Aorta (tissue), 5 donors: ENCODE measurements at places on chromosomes 4 and X. TPM values are rescaled to one million over a fixed set of nuclear protein-coding genes. Genes with fewer than 3 reads are reported as not detected.

GRCh38 chr4:142523111-142523510 lies 323.0 kb downstream of the INPP4B start:
- no peak for DNase-seq

The ATP10D gene
- total RNA-seq: 55.6 TPM

GRCh38 chrX:154064637-154065435 lies 32.7 kb downstream of the MECP2 start:
- DNase-seq: no peak

- DNase-seq: no peak
Measured at GRCh38 chr4:21102667-21103066, 402.4 kb downstream of the PACRGL start.

The IL13RA2 gene
- 7.3 TPM for total RNA-seq

DNA sequence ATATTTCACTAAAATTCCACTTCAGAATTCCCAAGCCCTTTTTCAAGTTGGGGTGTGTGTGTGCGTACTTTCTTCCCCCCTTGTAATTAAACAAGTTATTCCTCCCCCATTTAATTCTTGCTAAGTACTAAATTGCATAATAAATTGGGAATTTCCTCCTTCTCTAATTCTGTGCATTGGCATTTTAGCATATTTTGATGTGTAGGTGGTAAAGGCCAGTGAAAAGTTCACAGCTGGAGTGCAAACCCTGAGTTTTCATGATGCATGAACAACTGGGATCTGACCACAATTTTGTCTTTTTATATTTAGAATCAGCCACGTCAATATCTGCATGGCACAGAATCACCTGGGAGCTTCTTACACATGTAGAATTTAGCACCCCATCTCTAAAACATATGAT lies 18.5 kb downstream of the ANXA3 start:
- DNase-seq: no peak

DNA sequence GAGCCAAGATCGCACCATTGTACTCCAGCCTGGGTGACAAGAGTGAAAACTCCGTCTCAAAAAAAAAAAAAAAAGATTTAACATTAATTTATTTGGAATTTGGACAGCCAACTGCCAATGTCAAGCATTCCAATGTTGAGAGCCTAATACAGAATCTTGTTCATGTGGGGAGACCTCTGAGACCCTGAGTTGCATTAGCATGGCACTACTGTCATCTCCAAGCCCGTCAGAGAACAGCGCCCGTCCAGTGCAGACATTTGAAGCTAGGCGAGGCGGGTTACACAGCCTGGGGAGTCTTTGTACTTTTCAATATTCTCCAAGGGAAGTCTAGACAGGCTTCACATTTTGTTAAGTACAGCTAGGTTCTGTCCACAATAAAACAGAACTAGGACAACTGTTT lies 126.7 kb downstream of the CHRNA9 start:
- no peak for DNase-seq

DNA sequence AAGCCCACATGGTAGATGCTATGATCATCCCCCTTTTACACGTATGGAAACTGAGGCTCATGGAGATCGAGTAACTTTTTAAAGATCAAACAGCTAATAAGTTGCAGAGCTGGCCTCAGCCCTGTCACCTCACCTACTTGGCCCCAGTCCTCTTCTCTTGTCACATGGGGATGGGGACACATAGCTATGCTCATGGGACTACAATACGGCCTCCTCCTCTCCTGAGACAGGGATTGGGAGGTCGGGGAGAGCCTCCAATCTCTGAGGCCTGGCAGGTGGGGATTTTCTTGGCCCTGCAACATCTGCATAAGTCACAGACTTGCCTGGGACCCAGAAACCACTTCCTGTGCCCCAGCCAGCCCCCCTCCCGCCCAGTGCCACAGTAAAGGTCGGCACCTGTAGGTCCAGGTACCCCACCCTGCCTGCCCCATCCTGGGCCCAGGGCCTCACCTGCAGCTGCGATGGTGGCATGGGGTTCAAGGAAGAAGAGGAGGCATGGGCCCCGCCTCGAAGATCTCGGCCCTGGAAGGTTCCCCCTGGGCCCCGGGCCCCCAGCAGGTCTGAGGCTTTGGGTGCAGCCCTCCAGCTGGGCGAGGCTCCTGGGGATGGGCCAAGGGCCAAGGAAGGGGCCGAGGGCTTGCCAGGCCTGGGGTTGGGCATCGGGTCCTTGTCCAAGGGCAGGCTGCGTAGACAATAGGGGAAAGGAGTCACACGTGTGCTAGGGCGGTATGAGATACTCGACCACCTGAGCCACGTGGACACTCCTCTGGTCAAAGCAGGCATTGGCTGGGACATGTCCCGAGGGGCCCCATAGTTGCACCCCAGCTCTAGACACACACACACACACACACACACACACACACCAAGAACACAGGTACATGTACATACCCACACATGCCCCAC lies 6.4 kb downstream of the FOXP3 start:
- DNase-seq: no peak

DNA sequence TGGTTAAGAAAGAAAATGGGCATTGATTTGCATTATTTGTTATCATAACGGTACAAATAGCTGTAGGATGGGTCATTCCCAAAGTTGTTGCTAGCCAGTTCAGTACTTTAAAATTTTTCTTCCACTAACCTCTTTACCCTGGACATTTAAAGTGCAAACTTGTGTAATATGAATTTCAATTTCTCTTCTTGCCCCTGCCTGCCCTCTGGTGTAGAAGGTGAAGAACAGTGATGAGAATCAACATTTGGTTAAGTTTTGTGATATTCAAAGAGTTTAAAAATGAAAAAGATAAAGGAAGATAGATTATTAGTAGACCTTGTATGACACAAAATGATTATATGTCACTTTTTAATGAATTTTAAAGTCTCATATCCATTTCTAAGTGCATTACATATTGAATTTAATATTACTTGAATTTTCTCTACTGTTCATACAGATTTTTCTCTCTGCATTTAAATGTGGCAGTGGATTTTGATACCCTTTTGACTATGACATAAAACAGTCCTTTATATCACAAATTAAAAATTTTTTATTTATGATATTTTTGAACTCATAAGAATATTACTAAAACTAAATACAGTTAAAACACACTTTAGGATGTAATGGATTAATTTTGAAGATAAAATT lies 337.7 kb downstream of the BMPR1B start:
- DNase-seq: no peak

GRCh38 chrX:24201216-24201615 lies 51.7 kb downstream of the ZFX start:
- DNase-seq: no peak

GRCh38 chr4:48967101-48967500 lies 19.0 kb upstream of the CWH43 start:
- no peak for DNase-seq

The VEGFC gene
- total RNA-seq: 25.3 TPM

The KIT gene
- 9.6 TPM for total RNA-seq

- peak; percentile 69 for DNase-seq
Measured at GRCh38 chrX:39953879-39954278, 143.9 kb downstream of the BCOR start.

- DNase-seq: no peak
Measured at GRCh38 chr4:145719752-145720624, 40.0 kb downstream of the C4orf51 start.

- DNase-seq: no peak
Measured at GRCh38 chr4:26144526-26145155, 176.2 kb upstream of the RBPJ start.

DNA sequence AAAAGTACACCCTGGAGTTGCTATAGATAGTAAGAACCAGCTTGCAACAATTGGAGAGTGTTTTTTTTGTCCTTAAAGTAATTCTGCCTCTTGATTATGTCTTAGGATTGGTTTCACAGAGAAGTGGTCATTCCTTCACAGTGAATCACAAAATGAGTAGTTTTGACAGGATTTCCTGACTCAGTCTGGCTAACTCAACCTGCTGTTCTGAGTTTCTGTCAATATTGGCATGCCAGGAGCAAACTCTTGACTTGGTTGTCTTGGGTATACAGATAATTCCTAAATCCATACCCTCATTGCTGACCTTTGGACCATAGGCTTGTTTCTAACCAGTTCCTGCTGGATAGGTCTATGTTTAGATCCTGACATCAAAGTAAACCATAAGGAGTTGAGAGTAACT lies 9.4 kb downstream of the FHIP1A start:
- no peak for DNase-seq

The BEX2 gene
- total RNA-seq: 4.7 TPM
